ENCODE measurements at places on chromosomes 5 and 9.

- no peak for DNase-seq
These were observed 1037.3 kb upstream of the WWC1 start for GRCh38 chr5:167254132-167254531.

GRCh38 chr5:118968925-118969375 is 19.4 kb downstream of the DTWD2 start:
- no peak for DNase-seq

DNA sequence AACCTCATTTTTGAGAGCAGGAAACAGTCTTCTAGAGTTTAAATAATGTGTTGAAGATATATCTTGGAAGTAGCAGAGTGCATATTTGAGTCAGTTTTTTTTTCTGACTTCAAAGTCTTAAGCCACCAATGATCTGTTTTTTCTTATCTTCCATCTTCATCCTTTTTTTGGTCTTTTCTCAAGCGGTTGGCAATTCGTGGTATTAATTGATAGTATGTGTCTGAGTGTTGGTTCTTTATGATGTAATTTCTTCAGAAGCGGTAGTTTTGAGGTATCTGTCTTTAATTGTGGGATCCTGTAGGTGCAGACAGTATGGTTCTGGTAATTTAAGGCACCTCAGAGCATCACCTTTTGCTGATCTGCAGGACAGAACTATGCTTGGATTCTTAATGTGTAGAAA is 3.9 kb downstream of the CSNK1G3 start:
- DNase-seq, result no peak

GRCh38 chr5:71912021-71912420 is 192.9 kb downstream of the CARTPT start:
- no peak for DNase-seq

DNA sequence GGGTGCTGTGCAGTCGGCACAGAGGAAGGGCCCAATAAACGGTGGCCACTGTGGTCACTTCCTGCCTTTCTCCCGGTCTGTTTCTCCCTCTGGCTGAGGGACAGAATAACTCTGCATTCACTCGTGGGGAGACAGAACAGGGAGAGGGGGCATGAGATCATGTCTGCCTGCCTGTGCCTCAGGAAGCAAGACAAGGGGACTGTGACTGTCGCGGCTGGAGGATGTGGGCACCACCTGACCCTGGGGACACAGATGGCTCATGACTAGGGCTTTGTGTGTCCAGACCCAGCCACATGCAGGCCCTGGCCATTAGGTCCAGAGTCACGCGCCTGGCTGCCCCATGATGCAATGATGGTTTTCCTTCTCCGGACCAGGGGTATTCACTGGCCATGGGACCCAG is 5.8 kb downstream of the TRUB2 start:
- no peak for DNase-seq

GRCh38 chr5:67004730-67005350 is 191.8 kb downstream of the CD180 start:
- DNase-seq, result no peak

GRCh38 chr5:149728303-149728702 is 1.8 kb upstream of the PPARGC1B start:
- peak; percentile 29 for DNase-seq

- no peak for DNase-seq
These were observed 45.0 kb downstream of the MED10 start for GRCh38 chr5:6333182-6333905.

DNA sequence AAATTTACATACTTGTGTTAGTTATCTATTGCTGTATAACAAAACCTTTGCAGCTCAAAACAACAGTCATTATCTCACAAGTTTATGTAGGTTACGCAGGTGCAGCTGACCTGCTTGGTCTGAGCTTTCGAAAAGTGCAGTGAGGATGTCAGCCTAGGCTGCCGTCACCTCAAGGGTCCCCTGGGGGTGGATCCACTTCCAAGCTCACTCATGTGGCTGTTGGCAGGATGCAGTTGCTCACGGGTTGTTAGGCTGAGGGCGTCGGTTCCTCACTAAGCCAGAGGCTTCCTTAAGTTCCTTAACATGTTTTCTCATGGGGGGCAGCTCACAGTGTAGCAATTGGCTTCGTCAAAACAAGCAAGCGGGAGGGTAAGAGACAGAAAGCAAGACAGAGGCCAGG is 139.8 kb downstream of the DOCK8 start:
- no peak for DNase-seq

DNA sequence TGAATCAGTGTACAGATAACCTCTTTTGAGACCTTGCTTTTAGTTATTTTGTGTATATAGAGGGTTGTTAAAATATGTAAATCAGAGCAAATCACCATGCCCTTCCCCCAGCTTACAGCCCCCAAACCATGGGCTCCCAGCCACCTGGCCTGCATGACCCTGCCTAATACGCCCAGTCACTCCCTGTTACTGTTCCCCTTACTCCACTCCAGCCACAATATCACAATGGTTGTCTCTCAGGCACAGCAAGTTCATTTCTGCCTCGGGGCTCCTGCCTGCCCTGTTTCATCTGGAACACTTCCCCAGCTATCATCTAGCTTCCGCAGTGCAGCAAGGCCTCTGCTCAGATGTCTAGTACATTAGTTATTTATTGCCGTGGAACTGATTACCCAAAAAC is 5.0 kb upstream of the CARD19 start:
- no peak for DNase-seq

DNA sequence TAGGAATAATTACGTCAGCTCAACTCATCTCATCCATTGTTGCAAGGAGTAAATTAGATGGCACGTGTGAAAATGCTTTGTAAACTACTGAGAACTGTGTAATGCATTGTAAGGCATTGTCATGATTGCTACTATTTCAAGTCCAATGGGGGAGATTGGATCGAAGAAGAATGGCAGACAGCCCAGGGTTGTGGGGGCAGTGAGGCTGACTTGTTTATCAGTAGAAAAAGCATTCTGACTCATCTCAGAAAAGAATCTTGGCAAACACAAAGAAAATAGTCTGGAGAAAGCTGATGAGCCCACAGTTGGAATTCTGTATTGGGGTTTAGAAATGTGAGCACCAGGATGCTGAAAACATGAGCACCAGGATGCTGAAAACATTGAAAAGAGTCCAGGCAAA is 28.0 kb upstream of the DAP start:
- DNase-seq, result no peak

GRCh38 chr9:13447843-13448422 is 168.4 kb upstream of the MPDZ start:
- no peak for DNase-seq

GRCh38 chr5:10229306-10230048 is 20.2 kb downstream of the ATPSCKMT start:
- DNase-seq, result peak; percentile 29

DNA sequence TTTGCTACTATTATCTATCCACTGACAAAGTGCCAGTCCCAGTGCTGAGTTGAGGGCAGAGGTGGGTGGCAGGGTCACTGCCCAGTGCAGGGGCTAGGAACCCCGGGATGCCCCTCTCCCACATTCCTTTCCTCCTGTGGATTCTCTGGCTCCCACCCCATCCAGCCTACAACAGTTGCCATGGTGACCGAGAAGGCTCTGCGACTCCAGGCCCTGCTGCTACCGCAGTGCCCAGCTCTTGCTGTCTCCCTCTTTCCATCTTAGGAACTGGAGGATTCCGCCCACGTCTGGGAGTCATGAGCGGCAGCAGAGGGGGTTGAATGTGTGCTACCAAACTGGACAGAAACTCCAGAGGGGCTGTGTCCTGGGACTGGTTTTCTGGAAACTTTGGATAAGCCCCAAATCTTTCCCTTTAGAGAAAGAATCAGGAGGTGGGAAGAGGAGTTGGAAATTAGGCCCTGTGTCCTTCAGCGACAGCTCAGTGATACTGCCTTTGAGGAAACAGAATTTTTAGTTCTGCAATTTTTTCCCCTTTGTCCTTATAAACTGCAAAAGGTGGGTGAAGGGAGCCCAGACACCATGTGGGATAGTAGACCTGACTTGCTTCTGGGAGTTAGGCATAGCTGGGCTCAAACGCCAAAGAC is 20.7 kb upstream of the C5orf47 start:
- no peak for DNase-seq

DNA sequence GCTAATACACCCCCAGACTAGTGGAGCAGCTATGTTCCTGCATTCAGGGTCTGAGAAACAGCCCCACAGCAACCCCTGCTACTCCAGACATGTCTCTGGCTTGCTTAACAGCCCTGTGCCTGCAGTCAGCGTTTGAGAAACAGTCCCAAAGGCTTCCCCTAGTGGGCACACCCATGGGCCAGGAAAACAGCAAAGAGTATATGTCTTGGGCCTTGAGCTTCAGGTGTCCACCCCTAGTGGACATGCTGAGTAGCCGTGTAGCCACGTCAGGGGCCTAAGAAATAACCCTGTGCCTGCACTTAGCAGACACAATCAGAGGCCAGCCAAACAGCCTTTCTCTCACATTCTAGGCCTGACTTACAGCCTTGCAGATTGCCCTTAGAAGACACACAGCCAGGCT is 698.6 kb downstream of the PTPRD start:
- DNase-seq, result peak; percentile 6

DNA sequence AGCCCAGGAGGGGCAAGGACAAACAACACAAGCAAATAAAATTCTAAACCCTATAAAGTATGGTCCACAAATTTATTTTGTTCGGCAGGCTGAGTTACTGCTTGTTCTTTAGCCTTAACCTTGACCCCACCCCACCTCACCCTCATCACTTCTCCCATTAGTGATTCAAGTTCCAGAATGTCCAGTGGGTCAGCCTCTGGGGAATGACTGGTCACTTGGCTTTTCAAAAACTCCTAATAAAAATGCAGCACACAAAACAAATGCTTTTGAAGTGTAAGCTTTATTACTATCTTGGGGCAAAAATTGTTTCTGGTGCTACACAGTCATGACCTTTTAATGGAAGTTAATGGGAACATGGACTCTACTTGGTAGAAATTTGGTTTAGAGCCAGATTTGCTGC is 142.1 kb downstream of the MPDZ start:
- no peak for DNase-seq

- no peak for DNase-seq
These were observed 510.1 kb upstream of the CDH9 start for GRCh38 chr5:27548484-27548883.

- DNase-seq, result no peak
These were observed 34.5 kb downstream of the ECPAS start for GRCh38 chr9:111449705-111450104.

GRCh38 chr5:135225856-135226560 is 173.0 kb downstream of the MACROH2A1 start:
- no peak for DNase-seq

- peak; percentile 5 for DNase-seq
These were observed 58.5 kb downstream of the MAT2B start for GRCh38 chr5:163563880-163564279.

GRCh38 chr5:149544028-149544420 is 7.2 kb downstream of the CSNK1A1 start:
- no peak for DNase-seq

DNA sequence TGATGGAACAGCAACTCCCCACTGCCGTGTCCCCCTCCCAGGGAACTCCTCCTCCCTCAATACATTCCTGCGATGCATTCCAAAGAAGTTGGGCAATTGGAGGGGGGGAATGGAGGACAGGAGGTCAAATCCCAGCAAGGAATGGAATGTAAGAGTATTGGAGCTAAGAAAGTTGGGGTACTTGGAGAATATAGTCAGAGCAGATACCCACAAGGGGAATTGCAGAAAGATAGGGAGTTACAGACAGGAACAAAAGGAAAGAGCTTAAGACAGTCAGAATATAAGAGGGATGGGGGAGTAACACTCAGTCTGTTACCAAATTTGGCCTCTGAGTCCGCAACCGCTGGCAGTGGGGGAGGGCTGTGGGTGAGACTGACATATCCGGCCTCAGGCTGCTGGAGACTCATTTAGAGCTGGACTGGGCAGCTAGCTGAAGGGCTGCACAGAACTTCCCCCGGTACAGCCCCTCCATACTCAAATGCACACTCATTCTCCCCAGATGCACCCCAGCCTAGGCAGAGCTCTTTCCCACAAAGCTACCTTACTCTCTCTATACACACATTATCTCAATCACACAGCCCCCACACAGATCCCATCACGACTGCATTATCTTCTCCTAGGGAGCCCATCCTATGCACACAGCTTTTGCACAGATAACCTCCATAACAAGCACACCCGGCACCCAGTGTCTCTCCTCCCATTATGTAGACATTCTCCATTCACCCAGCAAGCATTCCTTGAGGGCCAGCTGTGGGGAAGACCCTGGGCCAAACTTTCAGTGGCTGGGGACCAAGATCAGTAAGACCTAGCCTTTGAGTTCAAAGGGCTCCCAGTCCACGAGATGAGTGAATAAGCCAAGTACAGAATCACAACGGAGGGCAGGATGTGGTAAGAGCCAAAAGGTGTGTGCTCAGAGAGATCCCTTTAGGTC is 3.7 kb downstream of the TLN1 start:
- DNase-seq, result no peak

DNA sequence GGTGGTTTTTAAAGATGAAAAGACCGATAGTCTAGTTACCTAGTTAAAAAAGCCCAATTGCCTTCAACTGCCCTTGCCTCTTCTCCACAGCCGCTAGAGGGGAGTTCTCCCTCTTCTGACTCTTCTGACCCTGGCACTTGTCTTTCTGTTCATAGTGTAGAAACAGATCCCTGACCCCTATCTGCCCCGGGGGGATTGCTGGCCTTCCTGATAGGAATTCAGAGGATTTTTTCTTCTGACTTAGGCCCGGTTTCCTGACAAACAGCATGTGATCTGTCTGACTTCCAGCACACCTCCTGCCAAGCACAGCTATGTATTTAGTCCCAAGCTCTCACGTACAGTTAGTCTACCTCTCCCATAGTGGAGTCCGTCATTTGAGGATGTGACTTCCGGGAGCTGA is 5.0 kb upstream of the TMEM268 start:
- DNase-seq, result no peak

DNA sequence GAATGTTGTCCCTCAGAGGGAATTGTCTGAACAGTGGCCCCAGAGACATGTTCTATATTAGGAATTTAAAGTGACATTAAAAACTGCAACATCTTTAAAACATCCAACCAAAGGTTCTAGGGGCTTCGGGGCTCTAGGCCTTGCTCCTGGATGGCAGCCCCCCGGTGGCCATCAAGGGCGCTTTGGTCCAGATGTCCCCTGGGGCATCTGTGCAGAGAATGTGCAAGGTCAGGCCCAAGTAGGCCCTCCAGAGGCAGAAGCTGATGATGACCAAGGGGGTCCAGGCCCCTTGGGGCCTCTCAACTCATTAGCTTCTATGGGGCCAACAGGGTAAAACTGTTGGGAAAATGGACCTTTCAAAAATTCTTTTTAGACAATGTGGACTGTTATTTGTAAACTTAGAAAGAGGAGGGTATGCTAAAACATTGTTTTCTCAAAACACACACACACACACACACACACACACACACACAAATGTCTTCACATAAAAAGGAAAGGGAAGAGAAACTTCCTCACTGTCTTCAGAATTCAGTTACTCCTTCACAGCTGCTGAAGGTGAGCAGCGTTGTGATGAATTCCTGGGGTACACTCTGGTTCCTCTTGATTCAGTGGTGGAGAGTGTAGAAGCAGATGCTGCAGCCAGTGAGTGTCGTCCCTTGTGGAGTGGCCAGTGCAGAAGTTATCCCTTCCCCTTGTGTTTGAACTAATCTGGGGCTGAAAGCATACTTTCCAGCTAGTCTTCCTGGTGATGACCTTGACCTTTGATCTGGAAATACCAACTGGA is 125.2 kb downstream of the WDR41 start:
- DNase-seq, result no peak

GRCh38 chr5:6843821-6844220 is 130.6 kb downstream of the TENT4A start:
- no peak for DNase-seq

Measured in HT-29 (cell line).